ENCODE measurements at places on chromosomes 11 and 22.

DNA sequence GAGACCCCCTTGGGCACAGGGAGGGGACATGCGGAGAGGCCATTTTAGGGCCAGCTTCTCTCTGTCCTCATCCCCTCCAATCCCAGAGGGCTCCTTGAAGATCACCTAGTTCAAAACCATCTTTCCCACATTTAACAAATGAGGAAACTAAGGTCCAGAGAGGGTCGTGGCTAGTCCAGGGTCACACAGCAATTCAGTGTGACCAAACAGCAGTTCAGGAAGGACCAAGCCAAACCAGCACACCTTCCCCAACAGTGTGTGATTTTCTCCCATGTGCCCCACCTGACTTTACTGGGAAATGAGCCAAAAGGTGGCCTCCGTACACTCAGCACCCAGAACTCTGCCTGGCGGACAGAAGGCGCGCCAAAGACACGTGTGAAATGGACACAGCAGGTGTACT, 51.3 kb downstream of the CACNA1I start:
- DNase-seq: no peak

- DNase-seq: no peak
Observed at GRCh38 chr11:117430293-117430955, 102.8 kb downstream of the CEP164 start.

GRCh38 chr22:17370026-17370765, 936 bp downstream of the CECR2 start:
- no peak for DNase-seq

GRCh38 chr11:127259102-127259501, 258.5 kb upstream of the KIRREL3 start:
- DNase-seq: no peak

DNA sequence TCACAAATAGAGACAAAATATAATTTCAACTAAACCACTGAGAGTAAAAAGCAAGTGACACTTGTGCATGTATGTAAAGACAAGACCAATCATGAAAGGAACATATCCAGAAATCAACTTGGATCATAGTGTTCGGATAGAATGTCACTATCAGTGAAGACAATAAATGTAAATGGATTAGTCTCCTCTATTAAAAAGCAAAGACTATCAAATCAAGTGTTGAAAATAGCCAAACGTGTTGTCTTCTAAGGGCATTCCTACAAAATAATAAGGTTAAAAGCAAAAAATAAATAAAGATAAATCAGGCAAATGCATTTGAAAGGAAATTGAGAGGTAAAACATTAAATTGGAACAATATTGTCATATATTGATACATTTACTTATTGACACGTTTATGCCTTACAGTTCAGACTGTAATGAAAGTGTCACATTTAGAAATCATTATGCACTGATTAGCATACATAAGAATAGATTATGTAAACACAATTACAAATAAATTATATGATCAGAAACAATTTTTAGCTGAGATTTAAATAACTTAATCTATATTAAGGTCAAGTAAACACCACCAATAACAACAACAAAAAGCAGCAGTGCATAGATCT, 1100.1 kb downstream of the BRD1 start:
- no peak for DNase-seq

- peak; percentile 62 for DNase-seq
Observed at GRCh38 chr11:124763156-124763947, 1.3 kb upstream of the ESAM start.

GRCh38 chr11:67024410-67024809, 1.5 kb downstream of the SYT12 start:
- no peak for DNase-seq

GRCh38 chr11:67406969-67407687, 3.2 kb downstream of the TBC1D10C start:
- DNase-seq: no peak

DNA sequence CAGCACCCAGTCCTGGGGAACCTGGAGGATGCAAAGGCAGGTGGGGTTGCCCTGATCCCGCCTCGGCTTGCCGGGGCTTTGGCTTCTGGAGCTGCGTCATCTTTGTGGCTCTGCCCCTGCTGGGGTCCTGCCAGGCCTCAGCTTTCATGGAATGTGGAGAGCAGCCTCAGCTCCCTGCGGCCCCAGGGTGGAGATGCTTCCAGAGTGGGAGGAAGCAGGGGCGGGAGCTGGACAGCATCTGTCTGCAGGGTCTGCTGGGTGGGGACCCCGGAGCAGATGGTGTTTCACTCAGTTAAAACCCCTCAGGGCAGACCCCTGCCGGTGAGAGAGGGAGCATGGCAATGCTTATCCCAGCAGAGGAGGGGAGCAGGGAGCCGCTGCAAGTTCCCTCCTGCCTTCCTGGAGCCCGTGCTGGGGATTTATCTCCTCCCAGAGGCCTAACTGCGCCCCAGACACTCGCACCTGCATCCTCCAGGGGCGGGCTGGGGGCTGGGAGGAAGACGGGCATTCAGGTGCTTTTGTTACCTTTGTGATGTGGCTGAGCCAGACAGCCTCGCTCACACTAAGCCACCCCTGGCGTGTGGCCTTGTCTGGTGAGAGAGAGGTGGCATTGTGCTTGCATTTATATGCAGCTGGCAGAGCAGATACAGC, 15.7 kb downstream of the GRIK4 start:
- DNase-seq: no peak

DNA sequence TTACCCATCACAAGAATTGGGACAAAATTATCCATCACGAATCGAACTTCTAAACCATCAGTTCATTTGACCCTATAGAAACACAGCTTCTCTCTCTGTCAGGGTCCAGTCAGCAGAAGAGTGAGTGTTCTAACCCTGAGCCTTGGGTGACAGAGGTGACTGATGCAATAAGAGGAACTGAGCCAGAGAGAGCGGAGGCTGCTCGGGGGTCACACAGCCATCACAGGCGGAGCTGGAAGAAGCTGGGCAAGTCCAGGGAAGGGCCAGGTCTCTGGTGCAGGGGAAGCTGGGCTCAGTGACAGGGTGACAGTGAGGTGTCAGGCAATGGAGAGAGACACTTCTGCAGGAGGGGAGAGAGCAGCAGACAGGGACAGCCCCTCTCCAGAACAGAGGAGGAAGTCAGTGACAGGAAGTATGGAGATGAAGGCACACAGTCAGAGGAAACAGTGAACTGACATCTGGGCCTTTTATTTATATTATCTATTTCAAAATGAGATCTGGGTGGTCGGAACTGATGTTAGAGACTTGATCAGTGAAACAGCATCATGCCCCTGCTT, 184.0 kb upstream of the TBCEL start:
- no peak for DNase-seq

- DNase-seq: no peak
Observed at GRCh38 chr11:92735039-92735438, 234.4 kb upstream of the MTNR1B start.

- DNase-seq: no peak
Observed at GRCh38 chr11:132959693-132960092, 572.6 kb downstream of the OPCML start.

DNA sequence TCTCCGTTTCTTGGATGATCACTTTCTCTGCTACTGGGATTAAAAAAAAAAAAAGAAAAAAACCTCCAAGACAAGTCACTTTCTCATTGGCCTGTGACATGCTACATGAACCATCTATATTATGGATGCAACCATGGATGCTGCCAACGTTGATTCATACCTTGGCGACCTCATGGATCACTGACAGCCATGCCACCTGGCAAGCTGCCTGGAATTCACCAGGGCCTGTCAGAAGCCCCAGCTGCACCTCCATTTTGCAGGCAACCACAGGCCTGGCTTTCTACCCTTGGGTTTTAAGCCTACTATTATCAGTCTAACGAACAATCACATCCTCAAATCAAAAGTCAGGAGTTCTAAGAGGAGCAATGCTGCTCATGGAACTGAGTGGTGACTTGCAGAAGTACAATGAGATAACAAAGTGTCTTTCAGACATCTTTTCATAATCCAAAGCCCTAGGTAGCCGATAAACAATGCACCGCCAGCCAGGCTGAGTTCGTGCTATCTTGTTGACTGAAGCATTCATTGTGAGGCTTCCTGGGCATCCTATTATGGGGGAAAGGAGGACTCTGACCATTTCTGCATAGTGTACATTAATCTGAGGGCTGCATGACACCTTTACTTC, 48.0 kb upstream of the CADM1 start:
- DNase-seq: no peak

GRCh38 chr22:37259540-37260029, 15.5 kb upstream of the RAC2 start:
- DNase-seq: peak; percentile 68

DNA sequence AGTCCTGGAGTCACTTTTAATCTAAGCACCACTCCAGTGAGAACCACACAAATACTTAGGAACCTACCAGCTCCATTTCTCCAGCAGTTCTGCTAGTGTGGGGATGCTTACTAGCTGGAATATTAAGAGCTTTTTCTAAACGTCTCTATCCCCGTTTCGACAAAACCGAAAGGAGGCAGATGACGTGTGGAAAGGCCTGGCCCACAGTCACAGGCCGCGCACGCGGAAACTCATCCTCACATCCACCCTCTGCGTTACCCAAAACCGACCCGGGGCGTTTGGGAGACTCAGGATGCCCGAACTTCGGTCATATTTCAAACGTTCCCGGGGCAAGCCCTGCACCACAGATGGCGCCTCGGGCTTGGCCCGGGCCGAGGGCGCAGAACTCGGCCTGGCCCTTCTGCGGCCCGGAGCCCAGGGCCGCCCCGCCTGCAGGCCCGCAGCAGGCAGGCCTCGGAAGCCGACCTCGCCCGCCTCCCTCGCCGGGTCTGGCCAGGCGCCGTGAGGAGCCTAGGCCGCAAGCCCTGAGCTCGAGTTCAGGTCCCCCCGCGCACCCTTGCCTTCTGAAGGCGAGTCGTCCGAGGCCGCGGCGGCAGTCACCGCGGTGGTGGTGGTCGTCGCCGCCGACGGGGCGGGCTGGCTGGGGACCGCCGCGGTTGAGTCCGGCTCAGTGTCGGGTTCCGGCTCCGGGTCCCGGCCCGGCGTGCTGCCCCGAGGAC, 473 bp downstream of the FNBP4 start:
- DNase-seq: peak; percentile 72

GRCh38 chr11:122179961-122180834, 64.2 kb upstream of the BLID start:
- no peak for DNase-seq

- DNase-seq: no peak
Observed at GRCh38 chr11:1690167-1691025, 6.6 kb upstream of the KRTAP5-6 start.

- no peak for DNase-seq
Observed at GRCh38 chr22:39617342-39617741, 46.8 kb downstream of the CACNA1I start.

DNA sequence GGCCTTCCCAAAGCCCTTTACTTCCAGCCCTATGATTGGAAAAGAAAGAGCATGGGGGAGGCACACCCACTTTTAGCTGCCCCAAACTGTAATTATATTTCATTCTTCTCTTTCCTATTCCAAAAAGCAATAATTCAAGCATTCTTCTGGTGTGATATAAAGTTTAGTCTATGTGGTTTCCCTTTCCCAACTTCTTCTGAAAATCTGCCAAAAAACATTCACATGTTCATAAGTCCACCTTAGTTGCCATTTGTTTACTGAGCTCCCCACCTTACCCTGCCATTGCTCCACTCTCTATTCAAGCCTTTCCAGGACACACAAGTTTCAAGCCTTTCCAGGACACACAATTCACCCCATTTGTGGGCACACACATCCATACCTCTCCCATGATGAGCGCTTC, 111.6 kb upstream of the BMAL1 start:
- DNase-seq: no peak

DNA sequence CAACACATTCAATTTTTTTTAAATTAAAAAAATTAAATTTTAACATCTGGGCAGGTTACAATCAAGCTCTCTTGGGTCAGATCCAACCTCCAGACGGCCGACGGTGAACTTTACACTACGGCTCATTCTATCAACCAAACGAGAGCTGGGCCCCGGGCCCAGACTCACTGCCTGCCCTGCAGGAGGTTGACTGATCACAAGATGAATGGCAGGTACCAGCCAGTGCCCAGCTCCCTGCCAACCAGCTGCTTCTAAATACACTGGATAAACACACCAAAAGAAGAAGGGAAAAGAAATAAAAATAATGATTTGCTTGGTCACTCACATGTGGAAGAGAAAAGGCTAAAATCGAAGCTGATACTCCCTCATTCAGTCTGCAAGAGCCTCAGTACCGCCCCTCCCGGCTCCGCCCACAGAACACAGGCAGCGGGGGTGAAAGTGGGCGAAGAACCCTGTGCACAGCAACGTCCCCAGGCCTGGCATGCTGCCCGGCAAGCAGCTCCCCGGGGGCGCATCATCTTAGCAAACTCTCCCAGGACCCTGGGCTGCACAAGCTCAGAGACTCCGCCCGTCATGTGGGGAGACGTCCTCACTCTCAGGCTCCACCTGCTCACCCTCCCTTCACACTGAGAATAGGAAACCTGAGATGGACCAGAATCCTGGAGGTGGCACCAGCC, 303.4 kb downstream of the SHANK2 start:
- no peak for DNase-seq

DNA sequence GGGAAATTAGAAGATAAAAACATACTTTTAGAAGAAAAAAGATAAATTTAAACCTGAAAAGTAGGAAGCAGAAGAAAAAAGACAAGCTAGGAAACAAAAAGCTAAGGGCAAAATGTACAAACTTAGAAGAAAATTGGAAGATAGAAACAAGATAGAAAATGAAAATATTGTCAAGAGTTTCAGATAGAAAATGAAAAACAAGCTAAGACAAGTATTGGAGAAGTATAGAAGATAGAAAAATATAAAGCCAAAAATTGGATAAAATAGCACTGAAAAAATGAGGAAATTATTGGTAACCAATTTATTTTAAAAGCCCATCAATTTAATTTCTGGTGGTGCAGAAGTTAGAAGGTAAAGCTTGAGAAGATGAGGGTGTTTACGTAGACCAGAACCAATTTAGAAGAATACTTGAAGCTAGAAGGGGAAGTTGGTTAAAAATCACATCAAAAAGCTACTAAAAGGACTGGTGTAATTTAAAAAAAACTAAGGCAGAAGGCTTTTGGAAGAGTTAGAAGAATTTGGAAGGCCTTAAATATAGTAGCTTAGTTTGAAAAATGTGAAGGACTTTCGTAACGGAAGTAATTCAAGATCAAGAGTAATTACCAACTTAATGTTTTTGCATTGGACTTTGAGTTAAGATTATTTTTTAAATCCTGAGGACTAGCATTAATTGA, 1.0 kb downstream of the MALAT1 start:
- DNase-seq: no peak

GRCh38 chr11:79498667-79499066, 57.8 kb upstream of the TENM4 start:
- DNase-seq: no peak
